ENCODE measurements at places on chromosomes 12 and 14.

DNA sequence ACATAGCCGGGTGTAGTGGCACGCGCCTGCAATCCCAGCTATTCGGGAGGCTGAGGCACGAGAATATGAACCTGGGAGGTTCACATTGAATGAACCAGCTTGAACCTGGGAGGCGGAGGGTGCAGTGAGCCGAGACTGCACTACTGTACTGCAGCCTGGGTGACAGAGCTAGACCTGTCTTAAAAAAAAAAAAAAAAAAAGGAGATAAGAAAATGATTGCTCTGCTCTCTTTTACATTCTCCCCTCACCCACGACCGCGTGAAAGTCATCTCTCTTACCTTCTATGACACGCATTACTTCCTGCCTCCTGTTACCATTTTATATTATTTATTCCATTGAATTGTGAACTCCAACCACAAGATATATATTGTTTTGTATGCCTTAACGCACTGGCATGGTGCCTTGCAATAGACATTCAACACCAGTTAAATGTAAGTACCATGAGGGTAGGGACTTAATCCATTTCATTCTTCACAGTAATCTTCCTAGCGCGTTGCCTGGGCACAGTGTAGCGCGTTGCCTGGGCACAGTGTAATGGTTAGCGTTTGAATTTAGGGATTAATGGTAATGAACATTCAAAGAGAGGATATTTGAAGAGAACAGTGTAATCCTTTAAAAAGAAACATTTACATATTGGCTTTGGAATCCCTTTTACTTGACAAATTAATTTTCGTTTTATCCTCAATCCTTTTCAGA lies 2.7 kb downstream of the RAP1B start:
- no peak for DNase-seq

- DNase-seq = no peak
Measured at GRCh38 chr12:131356485-131357184, 354.3 kb upstream of the SFSWAP start.

DNA sequence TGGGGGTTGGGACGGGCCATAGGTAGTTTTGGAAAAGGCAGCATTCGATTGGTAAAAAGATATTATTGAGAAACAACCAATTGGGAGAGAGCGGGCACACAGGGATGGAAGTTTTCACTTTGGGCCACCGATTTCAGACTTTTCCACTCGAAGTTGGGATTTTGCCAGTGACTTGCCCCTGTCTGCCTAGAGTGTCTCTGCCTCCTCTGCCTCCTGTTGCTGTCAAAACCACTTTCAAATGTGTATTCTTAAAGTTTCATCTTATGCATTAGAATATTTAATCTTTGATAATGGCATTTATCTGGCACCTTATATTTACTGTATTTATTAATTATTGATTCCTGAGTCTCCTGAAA lies 182.3 kb downstream of the FUT8 start:
- no peak for DNase-seq

GRCh38 chr14:33207467-33208017 lies 268.9 kb downstream of the NPAS3 start:
- no peak for DNase-seq

GRCh38 chr12:99004799-99005466 lies 359.8 kb downstream of the APAF1 start:
- no peak for DNase-seq

- no peak for DNase-seq
Measured at GRCh38 chr12:77724367-77724957, 106.2 kb upstream of the NAV3 start.

DNA sequence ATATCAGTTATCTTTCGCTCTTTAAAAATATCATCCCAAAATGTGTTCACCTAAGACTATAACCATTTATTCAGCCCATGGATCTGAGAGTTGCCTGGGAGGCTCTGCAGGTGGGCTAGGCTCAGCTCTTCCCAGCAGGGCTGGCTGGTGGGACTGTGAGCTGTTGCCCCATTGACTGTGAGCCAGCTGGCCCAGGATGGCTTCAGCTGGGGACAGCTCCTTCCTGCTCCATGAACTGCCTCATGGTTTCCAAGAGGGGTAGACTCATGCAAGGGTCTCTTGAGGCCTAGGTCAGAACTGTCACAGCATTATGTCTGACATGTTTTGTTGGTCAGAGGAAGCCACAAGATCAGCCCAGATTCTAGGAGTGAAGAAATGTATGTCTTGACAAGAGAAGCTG lies 114.1 kb upstream of the E2F7 start:
- no peak for DNase-seq

- no peak for DNase-seq
Measured at GRCh38 chr12:108911915-108912314, 32.0 kb downstream of the DAO start.

DNA sequence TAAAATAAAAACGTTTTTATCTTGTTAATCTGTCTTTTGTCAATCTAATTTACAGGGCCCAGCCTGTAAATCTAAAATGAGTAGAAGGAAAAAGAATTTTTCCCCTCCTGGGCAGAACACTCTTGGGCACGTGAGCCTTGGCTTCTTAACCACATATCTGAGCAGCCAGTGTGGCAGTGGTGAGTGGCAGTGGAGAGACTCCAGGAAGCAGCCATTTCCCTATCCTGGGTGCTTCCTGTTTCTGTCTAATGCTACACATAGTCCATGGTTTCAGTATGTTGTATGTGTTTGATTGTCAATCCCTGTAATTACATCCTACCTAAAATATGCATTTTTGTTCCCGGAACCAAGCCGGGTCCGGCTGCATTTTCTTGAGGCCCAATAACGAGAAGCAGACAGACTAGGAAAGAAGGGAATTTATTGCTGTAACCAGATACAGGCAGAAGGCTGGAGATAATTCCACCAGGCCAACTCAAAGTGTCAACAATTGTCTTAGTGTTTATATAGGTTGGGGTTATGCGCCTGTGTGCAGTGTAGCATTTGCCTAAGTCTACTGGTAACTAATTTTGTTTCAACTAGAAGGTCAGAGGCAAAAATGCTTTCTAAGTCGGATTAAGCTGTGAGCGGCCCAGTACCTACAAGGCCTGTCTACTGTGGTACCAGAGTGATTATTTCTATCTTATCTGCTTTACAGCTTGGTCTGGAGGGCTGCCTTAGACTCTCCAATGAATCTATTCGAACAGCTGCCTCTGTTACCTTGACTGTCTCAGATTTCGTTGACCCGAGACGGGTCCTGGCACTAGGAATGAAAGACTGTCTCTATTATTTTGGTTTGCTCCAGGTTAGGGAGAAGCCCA lies 82.4 kb upstream of the RESF1 start:
- DNase-seq = no peak

- no peak for DNase-seq
Measured at GRCh38 chr12:57156701-57157403, 9.4 kb upstream of the LRP1-AS start.

DNA sequence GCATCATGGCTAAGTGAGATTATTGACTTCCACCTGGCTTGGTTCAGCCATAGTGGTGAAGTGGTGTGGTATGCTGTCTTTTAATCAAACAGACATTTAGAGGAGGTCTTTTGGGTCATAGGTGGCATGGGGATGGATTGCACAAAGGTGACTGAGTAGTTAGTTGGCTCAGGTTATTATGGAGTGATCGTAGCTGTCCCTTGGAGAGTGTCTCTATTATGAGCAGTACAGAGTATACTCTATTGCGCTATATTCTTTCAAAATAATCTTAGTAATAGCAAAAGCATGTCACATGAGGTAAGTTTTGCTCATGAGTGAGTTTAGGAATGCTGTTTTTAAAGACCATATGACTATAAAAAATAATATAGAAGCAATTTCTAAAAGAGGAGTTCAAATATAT lies 60.4 kb downstream of the RASSF8 start:
- DNase-seq = no peak

DNA sequence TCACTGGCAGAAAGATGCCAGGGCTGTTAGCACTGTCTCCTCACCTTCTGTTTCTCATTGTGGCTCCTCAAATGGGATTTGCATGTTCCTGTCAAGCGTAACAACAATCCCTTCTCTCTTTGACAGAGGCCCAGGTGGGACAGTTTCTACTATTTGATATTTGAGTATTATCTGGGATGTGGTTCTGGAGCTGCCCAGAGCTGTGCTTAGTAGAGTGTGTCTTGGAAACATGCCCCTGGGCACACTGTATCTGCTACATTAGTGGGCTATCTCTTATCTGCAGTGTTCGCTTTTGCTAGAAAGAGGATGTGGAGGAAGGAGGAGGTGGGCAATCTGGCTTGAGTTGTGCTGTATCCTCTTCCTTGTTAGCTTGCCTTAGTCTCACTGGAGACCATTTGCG lies 3.8 kb upstream of the ACADS start:
- no peak for DNase-seq

GRCh38 chr12:94621662-94622359 lies 28.5 kb downstream of the TMCC3 start:
- DNase-seq = no peak

- DNase-seq = no peak
Measured at GRCh38 chr12:131312793-131313545, 359.3 kb downstream of the ADGRD1 start.

- DNase-seq = no peak
Measured at GRCh38 chr12:65532162-65532561, 253.7 kb downstream of the MSRB3 start.

GRCh38 chr14:52032204-52032801 lies 36.6 kb downstream of the NID2 start:
- no peak for DNase-seq

- no peak for DNase-seq
Measured at GRCh38 chr14:92033906-92034687, 5.8 kb downstream of the TRIP11 start.

DNA sequence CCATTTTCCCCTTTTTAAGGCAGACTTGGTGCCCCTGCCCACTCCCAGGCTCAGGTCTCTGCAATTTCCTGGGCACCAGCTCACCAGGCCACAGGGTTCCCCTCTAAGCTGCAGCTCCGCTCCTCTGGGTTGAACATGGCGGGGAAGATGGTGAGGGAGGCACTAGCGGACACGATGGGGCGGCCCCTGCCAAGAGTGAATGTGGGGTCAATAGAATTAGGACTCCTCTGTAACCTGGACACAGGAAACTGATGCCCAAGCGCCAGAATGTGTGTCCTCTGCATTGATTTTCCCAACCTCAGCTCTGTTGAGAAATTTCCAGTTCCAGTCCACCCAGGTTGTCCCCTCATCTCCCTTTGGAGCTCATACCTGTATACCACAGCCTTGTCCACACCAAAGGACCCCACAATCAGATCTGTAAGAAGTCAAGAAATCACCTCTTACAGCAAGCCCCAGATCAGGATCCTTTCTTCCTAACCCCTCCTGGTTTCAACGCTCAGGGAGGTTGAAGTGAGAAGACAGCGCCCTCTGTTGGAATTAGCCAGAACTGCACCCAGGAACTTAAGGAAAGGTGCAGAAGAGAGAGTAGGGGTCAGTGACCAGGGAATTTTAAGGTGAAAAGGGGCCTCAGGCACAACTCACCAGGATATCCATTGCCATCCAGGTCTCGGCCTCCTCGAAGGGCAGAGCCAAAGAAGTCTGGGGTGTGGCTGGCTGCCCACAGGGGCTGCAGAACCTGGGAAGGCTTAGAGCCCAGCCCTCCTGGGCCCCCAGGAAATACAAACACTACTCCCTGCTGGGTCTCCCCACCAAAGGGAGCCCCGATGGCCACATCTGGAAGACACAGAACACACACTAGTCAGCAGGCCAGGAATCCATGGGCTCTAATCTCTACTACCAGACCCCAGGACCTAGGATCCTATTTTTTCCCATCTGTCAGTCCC lies 14.7 kb downstream of the ITGA5 start:
- DNase-seq = peak; percentile 75

DNA sequence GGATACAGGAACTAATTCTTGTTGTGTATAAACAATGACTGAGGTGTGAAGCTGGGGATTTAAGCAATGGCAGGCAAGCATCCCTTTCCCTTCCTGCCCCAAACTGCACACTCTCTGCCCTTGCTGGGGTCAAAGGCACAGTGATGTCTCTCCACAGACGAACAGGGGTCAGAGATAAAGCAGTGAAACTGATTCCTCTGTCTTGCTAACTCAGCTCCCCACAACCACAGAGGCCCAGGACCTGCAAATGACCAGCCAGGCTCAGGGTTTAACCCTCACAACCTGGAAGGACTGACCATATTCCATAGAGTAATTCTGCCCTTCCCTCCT lies 67.2 kb downstream of the CCDC88C start:
- DNase-seq = no peak

- DNase-seq = no peak
Measured at GRCh38 chr14:37974421-37974820, 233.3 kb upstream of the SSTR1 start.

- DNase-seq = no peak
Measured at GRCh38 chr14:33039311-33039710, 100.6 kb downstream of the NPAS3 start.

DNA sequence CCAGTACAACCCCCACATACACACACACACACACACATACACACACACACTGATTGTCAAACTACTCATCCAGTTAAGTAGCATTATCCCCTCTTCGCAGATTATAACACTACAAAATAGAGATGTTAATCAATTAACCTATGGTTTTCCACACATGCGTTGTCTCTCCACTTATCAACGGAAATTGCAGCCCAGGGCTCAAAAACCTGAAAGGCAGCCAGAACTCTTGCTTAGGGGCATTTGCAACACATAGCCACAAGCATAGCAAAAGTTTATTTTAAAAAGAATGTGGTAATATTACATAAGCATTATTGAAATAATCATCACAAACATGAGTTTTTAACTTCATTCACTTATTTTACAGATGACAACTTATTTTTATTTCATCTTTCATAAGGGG lies 265.8 kb downstream of the SLC16A7 start:
- DNase-seq = no peak

DNA sequence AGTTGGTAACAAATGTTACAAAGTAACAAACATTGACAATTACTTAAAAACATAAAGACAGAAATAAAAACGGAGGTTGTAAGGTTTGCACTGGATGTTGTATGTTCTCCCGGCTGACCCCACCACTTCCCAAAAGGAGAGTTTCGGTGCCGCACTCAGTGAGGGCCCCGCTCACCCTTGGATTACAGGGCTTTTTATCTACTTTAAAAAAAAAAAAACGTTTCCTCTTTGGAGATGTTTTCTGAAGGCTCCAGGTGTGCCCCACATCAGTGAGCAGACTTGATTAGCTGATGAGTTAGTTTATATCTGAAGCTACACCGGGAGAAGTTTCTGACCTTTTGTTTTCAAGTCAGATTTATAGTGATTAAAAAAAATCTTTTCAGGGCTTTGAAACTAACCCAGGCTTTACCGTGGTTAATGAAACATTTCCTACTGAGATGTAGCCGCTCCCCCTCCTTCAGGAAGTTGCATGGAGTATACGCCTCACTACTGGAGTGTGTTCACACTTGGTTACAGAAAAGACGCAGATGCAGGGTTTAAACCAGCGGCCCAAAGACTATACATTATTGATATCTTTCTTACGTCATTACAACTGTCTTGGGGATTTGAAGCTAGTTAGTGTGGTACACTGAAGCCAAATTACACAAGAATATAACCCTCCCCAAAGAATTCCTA lies 38.0 kb upstream of the BCL7A start:
- DNase-seq = no peak

GRCh38 chr12:92105676-92106075 lies 40.0 kb downstream of the BTG1 start:
- no peak for DNase-seq

GRCh38 chr12:104683831-104684503 lies 227.2 kb downstream of the CHST11 start:
- no peak for DNase-seq

All from tibial nerve (tissue), 4 donors.